Activated CD4-positive, CD25-positive, alpha-beta regulatory T cell (primary cell): ENCODE measurements at places on chromosomes 4 and X.

- DNase-seq, result no peak
Observed at GRCh38 chrX:154117566-154117965, 20.0 kb upstream of the MECP2 start.

- DNase-seq, result no peak
Observed at GRCh38 chr4:73741031-73741749, 821 bp downstream of the CXCL8 start.

DNA sequence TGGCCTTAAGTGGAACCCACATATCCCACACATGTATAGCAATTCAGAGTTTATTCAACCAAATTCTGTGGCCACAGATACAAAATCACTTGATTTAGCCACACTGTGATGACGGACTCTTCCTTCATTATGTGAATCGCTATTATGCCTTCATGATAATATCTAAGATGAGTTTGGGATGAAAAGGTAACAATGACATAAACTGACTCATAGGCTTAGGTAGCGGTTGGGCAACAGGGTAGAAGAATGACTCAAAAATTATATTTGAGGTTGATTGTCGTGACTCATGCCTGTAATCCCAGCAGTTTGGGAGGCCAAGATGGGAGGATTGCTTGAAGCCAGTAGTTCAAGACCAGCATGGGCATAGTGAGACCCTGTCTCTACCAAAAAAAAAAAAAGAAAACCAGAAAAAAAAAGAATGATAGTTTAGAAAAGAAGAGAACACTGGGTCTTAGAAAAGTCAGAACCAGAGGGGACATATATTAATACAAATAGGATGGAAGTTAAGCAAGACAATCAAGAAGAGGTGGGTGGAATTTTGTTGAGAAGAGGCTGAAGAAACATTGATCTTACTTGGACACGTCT is 70.4 kb upstream of the USP9X start:
- no peak for DNase-seq

- DNase-seq, result no peak
Observed at GRCh38 chrX:88881536-88881935, 134.5 kb downstream of the CPXCR1 start.

- DNase-seq, result no peak
Observed at GRCh38 chr4:111776561-111776960, 368.7 kb upstream of the FAM241A start.

- DNase-seq, result no peak
Observed at GRCh38 chrX:21151051-21151450, 223.2 kb upstream of the CNKSR2 start.

DNA sequence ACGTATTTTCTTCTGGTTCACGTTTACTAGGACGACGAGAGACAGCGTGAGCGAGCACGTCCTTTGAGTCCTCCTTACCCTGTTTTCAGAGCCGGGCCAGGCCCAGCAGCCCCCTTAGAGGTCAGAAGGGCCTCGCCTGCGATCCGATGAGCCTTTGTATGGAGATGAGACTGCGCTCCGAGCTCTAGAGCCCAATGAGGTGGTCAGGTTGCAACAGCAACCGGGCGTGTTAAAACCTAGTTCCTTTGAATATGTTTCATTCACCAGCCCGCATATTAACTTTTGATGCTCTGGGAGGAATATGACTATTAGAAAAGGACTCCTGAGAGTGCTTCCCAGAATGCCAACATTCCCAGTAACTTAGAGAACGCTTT is 55.6 kb upstream of the TADA2B start:
- no peak for DNase-seq

- no peak for DNase-seq
Observed at GRCh38 chr4:10034612-10035104, 13.4 kb upstream of the SLC2A9 start.

DNA sequence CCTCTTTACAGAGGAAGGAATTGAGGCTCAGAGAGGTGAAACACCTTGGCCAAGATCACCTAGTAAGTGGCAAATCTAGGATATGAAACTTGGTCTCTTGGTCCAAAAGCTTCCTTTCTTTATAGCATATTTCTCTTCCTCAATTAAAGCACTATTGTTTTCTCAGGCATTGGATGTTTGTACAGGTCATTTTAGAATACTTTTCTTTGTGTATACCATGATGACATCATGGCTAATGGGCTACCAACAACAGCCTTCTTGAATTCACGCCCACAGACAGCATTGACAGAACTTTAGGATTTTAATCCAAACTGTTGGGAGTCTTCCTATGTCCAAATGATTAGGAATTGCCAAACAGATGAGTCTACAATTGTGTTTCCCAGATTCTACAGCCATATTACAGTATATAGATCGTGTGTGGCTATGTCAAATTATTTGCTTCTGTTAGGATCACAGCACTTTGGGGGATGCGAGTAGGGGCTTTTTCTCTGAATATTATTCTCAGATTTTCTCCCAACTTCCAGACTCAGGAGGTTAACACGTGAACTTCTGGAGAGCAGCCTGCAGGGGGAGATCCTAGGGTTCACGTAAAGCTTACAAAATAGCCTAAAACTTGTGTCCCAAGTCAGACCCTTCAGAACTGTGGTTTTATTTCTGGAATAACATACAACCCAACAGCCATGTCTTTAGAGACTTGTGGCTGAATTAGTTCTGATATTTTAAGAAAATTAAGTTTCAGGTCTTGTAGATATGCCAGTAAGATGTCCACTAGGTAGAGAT is 191.8 kb downstream of the SHROOM3 start:
- no peak for DNase-seq

GRCh38 chr4:125837493-125838201 is 522.9 kb downstream of the FAT4 start:
- no peak for DNase-seq

GRCh38 chr4:187668526-187669082 is 327.0 kb upstream of the ZFP42 start:
- DNase-seq, result no peak

- no peak for DNase-seq
Observed at GRCh38 chr4:3107691-3108121, 33.2 kb downstream of the HTT start.

DNA sequence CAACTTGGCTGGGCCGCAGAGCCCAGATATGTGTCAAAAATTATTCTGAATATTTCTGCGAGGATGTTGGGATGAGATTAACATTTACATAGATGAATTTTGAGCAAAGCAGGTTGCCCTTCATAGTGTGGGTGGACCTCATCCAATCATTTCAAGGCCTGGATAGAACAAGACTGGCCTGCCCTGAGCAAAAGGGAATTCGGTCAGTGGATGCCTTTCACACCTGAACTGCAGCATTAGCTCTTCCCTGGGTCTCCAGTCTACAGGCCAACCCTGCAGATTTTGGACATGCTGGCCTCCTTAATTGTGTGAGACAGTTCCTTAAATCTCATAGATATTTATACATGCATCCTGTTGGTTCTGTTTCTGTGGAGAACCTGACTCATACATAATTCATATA is 32.4 kb upstream of the SLC10A4 start:
- no peak for DNase-seq

DNA sequence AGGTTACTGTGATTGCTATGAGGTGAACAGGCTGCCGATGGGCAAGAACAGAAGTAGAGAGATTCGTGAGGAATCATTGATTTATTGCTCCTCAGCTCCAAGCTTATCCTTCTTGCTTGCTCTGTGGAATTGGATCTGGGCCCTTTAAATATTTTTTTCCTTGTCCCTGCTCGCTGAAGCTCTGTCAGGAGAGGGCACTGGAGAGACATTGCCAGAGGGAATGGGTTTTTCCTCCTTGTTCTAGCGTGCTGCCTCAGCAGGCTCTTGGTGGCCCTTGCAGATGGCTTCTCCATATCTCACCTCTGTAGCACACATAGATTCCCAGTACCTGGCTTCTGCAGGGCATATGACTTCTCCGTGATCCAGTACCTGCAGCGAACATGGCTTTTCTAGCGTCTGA is 67.4 kb downstream of the CNGA2 start:
- DNase-seq, result no peak

DNA sequence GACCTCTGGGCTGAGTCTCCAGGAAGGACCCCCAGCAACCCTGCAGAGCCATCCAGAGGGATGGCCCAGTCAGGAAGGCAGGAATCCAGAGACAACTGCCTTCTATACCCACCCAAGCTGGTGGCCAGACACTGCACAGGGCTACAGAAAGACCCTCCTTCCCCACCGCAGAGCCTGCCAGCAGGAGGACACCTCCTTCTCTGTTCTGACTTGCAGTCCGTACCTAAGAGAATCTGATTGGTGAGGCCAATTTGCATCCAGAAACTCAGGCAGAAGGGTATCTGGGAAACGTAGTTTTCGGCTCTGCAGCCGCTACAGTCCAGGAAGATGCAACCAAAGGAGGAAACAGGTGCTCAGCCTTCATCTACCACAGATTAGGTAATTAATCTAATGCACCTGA is 155.4 kb upstream of the FRG1 start:
- no peak for DNase-seq
